ENCODE measurements at places on chromosomes 16 and 17. TPM values are rescaled to one million over a fixed set of nuclear protein-coding genes. Genes with fewer than 3 reads are reported as not detected.

The TSPOAP1 gene
- 19.5 TPM for total RNA-seq

The MPRIP gene
- total RNA-seq: 188 TPM

The HDAC5 gene
- total RNA-seq: 92.5 TPM

The ASPA gene
- total RNA-seq: not detected

The PRAC1 gene
- not detected for total RNA-seq

The MT1M gene
- total RNA-seq: not detected

The CFAP97D1 gene
- not detected for total RNA-seq
